ENCODE measurements at places on chromosomes 13 and 19.
A peak's percentile ranks its signal among the peaks of the same experiment; 100 is the strongest.

GRCh38 chr13:85663856-85664255, 135.4 kb downstream of the SLITRK6 start:
- DNase-seq: no peak

GRCh38 chr13:93227878-93228642, 1.5 kb downstream of the GPC6 start:
- no peak for DNase-seq

DNA sequence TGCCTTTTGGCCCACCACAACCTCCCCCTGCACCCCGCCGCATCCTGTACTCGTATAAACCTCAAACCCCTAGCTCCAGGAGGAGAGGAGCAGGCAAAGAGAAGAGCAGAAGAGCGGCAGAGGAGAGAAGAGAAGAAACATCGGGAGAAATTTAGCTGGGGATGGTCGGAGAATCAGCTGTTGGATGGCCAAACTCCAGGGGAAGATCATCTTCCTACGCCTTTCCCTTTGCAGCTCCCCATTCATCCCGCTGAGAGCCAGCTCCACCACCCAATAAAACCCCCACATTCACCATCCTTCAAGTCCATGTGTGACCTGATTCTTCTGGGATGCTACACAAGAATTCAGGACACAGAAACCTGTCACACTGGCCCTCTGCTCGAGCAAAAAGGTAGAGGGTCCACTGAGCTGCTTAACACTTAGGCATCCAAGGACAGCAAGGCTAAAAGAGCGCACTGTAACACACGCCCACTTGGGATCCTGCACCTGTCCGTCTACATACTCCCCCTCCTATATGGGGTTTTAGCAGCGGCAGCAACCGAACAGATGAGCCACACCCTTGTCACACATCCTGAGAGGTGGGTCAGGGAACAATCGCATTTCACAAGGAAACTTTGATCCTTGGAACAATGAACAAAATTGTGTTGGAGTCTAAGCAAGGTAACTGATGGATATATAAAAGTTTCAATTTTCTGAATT, 51.6 kb upstream of the MIR17HG start:
- no peak for DNase-seq

GRCh38 chr13:48038761-48039160, 1.2 kb downstream of the NUDT15 start:
- DNase-seq: peak; percentile 20

DNA sequence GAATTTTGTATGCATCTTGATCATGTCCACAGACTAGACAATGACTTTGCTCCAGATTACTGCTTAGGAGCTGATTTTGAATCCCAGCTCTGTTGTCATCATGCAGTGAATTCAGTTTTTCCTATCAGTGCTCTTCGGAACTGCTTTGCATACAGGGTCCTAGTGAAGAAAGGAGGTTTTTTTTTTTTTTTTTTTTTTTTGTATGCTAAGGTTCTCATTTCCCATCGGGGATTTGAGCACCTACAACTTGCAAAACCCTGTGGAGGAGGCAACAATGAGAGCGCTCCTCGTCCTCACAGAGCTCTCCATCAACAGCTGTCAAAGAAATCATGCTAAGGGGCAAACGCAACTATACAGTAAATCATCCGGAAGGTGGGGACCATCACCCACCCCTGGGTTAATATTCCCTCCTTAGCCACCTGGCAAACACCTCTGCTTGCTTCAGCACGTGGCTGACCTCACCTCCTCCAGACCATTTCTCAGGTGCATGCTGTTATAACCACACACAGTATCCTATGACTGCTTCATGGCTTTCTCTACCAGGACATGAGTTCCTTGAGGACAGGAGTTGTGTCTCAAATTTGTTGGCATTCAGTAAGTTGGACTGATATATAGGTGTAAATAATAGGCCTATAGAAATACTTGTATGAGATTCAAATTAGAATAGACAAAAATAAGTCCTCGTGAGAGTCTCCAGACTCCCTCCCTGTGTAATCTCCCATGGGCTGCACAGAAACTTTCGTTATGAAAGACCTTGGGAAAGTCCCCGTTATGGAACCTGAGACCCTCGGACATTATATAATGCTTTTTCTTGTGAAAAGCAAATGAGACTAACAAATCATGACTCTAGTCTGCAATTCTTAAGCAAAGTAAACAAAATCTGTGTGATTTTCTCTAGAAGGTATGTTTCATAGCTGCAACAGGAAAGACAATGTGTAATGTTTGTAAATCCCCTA, 113.8 kb downstream of the KATNAL1 start:
- DNase-seq: peak; percentile 27

GRCh38 chr19:39126312-39127187, 964 bp downstream of the PAK4 start:
- DNase-seq: no peak
